ENCODE measurements at places on chromosomes 11 and 22.

DNA sequence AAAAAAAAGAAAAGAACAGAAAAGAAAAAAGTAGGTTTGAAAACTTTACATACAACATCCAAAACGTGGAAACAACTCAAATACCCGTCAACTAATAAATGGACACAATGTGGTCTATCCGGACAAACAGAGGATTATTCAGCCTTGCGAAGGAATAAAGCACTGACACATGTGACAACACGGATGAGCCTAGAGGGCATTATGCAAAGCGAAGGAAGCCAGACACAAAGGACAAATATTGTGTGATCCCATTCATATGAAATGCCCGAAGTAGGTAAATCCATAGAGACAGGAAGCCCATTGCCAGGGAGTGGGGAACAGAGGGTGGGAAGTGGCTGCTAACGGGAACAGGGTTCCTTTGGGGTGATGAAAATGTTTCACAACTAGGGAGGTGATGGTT, 11.8 kb downstream of the RFPL1 start:
- DNase-seq, result no peak

GRCh38 chr11:102559839-102560238, 29.3 kb upstream of the MMP7 start:
- peak; percentile 55 for DNase-seq

GRCh38 chr11:46612326-46612725, 4.7 kb downstream of the HARBI1 start:
- no peak for DNase-seq

DNA sequence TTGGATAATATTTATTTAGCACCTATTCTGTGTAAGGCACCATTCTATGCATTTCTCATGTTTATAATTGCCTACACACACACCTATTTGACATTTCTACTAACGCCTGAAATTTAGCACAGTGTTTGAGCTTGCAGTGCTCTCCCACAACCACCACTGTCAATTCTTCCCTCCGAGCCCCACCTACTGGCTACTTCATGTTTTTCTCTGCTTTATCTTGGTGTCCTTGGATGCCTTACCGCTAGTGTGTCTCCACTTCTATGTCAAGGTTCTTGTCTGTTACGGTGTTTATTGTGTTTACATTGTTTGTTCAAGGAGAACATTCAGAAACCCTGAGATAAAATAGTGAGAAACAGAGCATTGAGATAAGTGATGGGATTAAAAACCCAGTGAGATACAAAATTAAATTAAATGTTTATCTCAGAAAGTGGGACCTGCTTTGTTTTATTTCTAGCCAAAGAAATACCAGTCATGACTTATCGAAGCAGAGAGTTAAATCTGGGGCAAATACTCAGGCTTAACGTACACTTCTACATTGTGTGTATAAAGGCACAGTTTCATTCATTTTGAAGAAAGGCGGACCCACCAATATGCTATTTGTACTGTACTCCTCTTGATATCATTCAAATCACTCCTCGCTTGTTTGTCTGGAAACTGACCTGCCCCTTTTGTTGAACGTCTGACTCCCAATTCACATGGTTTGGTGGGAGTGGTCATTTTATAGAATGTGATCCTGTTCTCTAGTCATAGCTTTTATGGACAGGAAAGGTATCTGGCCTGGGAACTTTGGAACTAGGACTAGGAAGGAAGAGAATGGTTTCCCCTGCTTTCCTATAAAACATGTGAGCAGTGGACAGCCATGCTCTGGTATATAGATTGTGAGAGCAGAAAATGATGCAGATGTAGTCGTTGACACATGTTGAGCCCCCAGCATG, 39.2 kb upstream of the SLC36A4 start:
- peak; percentile 60 for DNase-seq

DNA sequence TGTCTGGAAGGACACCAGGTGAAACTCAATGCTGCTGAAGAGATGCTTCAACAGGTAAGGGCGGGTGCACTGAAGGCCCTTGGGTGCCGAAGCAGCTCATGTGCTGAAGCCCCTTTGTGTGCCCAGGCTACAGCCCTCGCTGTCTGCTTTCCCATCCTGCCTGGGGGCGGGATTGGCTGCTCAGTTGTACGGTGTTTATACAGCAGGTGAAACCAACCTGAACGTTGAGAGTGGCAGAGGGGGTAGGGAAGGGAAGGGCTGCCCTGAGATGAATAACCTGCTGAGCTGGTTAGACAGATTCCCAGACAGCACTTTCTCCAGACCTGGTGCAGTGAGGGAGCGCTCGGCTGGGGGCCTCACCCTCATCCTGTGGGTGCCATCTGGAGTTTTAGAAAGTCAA, 75.7 kb downstream of the CYB5R2 start:
- no peak for DNase-seq

- no peak for DNase-seq
These were observed 694 bp upstream of the ELFN2 start for GRCh38 chr22:37427711-37428635.

- no peak for DNase-seq
These were observed 1.2 kb downstream of the MAJIN start for GRCh38 chr11:64970731-64971151.

Data from NAMALWA (cell line).